Effector memory CD4-positive, alpha-beta T cell (primary cell): ENCODE measurements at places on chromosomes 6 and 20.

DNA sequence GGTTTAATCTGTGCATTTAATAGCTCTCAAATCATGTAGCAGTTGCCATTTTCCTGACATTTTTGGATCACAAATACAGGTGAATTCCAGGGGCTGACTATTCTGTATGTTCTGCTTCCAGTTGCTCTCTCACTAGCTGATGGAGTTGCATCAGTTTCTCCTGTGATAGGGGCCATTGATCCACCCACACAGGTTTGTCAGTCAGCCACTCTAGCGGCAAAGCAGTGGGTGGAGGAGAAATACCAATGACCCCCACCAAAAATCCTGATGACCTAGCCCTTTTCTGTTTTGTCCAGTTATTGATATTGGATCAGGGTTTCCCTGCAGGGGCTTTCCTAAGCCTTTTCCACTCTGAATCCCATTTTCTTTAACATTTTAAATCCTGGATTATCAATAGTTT lies 72.3 kb upstream of the BTN3A2 start:
- no peak for DNase-seq

DNA sequence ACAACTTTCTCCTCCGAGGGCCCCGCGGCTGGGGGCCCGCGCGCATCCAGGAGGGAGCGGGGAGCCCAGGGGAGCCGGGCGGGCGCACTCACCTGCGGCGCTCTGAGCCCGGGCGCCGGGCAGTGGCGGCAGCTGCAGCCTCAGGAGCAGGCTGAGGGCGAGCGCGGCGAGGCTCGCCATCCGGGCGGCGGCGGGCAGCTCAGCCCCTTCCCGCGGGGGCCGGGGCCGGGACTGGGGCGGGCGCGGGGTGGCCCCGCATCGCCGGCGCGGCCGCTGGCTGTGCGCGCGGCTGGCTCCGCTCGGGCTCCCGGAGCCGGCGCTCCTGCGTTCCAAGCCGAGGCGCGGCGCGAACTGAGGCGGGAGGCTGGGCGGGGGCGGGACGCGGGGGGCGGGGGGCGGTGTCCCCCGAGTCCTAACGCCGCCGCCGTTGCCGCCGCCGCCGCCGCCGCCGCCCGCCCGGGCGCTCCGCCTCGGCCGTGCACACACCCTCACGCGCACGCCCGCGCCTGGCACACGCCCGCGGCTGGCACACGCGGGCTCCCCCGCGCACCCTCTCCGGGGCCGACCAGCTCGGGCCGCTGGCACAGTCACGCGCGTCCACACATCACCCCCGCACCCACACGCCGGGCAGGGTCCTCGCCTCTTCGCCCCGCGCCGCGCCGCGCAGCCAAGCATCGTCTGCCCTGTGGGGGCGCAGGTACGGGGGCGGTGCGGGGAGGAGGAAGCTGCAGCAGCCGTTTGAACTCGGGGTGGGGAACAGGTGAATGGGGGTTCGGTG lies at the start of gene PTPRT:
PTPRT (minus strand) TSS at position 353 of the 778 bp plus-strand sequence; CDS start at position 180, 173 bp downstream.
- DNase-seq: no peak

DNA sequence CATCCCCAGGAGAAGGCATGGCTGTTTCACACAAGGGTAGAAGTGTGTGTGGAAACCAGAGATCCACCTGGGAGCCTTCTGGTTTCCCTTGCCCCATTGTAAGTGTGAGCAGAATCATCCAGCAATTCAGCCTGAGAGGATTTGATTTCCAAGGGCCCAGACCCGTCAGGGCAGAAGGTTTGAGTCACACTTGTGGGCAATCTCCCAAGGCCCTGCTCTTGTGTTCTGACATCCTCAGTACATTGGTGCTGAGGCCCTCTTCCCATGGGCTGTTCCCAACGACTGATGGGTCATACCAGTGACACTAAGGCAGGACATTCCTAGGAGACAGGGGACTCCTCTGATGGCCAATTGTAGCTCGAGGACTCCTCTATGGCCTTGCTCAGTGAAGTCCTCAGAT lies 58.2 kb upstream of the POLR1H start:
- no peak for DNase-seq

DNA sequence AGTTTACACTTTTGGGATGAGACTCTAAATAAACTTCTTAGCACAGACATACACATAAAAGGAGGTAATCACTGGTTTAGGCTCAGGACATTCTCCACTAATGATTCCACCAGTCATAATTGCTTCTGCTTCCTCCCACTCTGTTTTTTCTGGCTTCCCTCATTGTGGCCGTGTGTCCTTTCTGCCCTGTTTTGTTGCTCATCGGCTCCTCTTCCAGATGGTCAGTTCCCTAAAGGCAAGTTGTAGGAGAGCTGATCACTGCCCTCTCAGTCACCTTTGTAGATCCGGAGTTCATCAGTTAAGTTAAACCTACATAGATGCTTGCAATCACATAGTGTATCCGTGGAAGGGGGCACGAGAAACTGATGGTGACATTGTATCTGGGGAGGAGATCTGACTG lies 200.5 kb upstream of the ARG1 start:
- DNase-seq: no peak

DNA sequence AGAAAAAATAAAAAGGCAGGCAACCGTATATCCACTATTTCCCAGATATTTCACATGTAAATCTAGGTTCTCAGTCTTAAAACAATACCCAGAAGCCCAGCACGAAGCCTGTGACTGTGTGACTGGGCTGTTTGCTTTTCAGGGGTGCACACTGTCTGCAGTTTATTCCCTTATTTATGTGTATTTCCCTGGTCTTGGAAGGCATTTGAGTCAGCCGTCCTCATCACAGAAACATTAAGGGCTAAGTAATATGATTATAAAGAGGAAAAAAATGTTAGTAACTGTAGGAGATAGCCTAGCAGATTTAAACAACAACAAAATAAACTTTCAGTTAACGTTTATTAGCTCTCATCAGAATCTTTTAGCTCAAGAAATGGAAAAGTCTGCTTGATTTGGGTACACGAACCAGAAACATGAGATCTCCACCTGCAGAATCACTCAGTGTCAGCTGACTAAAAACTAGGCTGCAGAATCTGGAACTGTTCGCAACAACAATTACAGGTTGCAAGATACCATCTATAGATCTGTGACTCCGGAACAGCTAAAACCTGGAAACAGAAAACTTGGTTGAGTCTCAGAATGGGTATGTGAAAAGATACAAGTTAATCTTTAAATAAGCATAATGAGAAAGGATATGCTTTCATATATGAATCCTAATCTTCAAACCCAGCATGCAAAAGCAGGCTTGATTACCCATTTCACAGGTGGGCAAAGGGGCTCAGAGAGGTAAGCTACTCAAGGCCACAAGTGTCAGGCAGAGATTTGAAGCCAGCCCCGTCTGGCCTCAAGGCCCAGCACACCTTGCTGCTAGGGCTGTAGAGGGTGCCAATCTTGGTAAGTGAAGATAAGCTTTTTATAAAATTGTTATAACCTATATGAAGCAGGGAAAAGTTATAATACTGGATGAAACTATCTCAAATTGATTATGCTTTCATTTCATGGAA lies 21.1 kb downstream of the GCLC start:
- DNase-seq: no peak

DNA sequence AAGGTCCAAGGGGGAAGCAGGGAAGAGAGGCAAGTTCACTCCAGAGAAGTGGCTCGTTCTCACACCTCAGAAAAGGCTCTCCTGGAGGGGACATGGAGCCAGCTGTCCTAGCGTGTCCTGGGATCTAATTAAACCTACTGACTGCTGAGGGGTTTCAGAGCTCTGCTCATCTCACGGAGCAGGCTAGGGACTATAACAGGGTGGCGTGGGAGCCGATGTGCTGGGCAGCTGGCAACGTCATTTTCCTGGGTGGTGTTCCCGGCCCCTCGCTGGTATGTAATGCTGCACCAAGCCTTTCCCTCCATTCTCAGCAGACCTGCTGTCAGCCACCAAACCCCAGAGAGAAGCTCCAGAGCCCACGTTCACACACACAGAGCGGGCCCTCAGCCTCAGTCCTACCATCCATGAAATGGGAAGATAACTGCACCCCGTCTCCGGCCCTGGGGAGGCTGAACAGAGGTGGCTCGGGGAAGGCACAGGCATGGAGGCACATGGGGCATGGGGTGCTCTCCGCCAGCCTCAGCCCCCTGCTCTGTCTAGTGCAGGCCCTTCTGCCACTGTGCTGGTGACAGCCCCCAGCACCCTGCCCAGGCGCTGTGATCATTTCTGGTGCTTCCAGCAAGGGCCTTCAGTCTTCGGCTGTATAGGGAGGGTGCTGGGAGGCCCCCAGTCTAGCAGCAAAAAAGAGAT lies 1.9 kb downstream of the CST7 start:
- no peak for DNase-seq

- no peak for DNase-seq
These were observed 29.0 kb downstream of the ADGRF4 start for GRCh38 chr6:47727391-47727790.

DNA sequence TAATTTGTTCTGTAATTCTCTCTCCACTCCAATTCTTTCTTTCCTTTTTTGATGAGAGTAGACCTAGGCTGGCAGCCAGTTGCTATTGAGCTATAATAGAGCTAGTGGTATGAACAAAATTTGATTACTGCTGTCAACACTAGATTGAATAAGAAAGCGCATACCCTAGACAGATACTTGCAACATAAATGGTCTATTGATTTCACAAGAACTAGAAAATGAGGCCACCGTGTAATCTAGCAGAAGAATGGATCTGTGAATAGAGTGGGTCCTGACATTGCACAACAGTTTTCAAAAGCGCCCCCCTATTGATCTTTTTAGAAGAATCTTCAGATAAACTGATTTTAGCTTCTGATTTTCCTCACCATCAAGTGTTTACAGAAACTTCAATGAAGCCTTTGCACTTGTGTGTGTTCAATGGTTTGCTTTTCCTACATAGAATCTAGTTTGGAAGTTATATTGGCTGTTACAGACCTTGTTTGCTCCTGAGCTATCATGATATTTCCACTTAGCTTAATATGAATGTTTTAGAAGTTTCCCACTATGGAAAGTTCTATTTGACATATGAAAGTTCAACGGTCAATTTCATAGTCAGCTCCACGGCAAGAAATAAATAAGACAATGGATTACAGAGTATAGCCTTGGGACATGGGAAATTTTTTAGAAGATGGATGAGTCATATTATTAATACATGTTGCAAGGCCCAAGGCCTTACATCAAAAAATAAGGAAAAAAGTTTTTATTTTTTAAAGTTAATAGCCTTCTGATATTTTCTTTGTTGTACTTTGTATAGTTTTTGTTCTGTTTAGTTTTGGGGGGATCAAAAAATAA lies 55.6 kb downstream of the UTRN start:
- DNase-seq: no peak

GRCh38 chr6:163543321-163543720 lies 128.8 kb downstream of the QKI start:
- no peak for DNase-seq

DNA sequence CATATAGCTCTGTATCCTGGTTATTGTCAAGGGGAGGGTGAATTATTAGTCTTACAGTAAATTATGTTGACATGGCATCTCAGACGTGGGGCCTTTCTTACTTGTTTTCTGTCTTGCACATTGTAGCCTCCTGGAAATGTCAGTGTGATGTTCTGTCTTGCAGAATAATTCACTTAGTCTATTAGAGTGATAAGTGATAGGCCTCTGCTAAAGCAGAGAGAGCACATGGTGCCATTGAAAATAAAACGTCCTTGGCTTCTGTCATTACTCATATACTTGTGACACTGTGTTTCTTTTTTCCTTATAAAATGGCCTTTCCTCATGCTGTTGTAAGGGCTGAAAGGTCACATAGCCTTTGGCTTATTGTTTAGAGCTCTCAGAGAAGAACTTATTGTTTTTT lies 531.0 kb downstream of the EPM2A start:
- no peak for DNase-seq

DNA sequence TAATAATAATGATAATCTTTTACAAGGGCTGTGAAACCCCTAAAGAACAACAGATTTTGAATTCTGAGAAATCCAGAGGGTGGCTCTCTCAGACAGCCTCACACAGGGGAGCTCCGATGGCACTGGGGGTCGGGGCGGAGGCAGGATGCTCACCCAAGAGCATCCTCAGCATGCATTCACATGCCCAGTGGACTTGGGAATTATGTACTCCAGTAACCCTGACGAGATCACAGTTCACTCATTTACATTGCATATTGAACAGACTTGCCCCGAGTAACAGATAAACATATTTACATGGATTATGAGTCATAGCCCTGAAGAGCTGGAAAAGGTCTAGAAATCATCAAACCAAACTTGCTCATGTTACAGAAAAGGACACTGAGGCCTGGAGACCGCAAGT lies 482.7 kb upstream of the JARID2 start:
- DNase-seq: no peak

DNA sequence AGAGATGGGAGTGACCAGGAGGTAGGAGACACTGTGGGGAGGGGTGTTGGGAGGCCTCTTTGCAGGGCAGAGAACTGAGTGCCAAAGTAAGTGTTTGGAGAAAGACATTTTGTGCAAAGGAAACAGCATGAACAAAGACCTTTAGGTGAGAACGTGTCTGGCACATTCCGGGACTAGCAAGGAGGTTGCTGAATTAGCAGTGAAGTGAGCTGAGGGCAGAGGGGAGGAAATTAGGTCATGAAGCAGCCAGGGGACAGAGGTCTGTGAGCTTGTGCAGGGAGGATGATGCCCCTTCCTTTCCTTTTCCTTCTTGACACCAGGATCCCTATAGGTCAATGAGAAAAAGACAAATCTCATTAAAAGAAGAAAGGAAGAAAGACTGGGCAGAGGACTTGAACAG lies 21.4 kb upstream of the AHCY start:
- no peak for DNase-seq

DNA sequence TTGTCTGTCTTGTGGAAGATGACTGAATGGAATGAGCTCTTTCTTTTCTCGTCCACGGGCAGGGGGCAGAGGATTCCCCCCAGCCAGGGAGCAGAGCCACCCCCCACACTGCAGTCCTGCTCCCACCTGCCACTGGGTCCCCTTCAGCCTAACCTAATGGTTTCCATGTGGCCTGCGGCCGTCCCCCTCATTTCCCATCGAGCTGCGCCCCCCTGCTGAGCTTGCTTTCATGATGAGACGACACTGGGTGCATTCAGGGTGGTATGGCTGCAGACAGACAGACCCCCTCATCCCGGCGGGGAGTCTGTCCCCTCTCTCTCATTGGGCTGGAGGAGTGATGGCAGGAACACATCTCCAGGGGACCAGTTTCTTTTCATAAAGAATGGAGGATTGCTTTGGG lies 140.8 kb downstream of the DTNBP1 start:
- DNase-seq: no peak

DNA sequence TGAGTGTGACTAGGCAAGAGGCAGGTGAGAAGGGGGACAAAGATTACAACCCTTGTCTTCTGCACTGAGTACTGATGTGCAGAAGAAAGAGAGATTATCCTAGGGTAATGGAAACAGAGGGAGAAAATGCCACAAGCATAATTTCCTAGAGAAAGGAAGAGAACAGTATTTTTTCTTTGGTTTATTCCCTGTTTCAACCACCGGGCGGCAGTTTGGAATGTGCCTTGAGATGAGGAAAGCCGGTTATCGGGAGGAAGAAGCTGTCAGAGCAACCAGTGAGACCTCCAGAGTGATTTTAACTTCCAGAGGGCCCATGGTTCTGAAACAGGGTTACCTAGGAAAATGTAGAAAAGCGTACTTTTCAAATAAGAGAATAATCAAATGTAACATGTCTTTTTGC lies 121.4 kb downstream of the REV3L start:
- no peak for DNase-seq
